ENCODE measurements at places on chromosomes 1 and 21. TPM values are rescaled to one million over a fixed set of nuclear protein-coding genes. Genes with fewer than 3 reads are reported as not detected.

Gene PFDN2
- total RNA-seq: 14.2 TPM

Gene RCC1
- total RNA-seq: 66.8 TPM

Gene MANEAL
- 3.8 TPM for total RNA-seq

Gene DPM3
- 55.7 TPM for total RNA-seq

Gene CYYR1
- 4.1 TPM for total RNA-seq

Gene AMY1C
- total RNA-seq: not detected

DNA sequence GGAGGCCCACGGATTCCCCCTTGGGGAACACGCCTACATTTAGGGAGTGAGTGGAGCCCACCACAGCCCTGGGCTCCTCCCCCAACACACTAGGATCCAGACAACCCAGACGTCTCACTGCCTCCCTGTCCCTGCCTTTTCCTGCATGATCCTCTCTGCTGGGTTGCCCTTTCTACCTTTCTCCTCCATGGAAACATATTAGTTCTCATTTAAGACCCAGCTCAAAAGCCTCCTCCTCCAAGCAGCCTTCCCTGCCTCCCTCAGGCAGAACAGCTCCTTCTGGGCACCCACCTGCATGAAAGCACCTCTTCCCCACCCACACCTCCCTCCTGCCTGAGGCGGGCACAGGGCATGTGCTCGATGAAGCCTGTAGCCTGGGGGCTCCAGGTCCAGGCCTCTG, 10.7 kb downstream of the COL8A2 start:
- H3K4me1 ChIP-seq: no peaks in the 10 kb centered on the region
- no peaks in the 10 kb centered on the region for H3K36me3 ChIP-seq
- peak; percentile 19 for DNase-seq
- no peak overlapping the region for H3K27ac ChIP-seq
- no peaks in the 10 kb centered on the region for H3K27me3 ChIP-seq
- no peak overlapping the region for H3K4me3 ChIP-seq

- no peaks in the 10 kb centered on the region for H3K36me3 ChIP-seq
- H3K27ac ChIP-seq: no peak overlapping the region
- no peaks in the 10 kb centered on the region for H3K27me3 ChIP-seq
- DNase-seq: no peak
- H3K4me1 ChIP-seq: no peaks in the 10 kb centered on the region
Observed at GRCh38 chr1:203985044-203985443, 87.9 kb upstream of the SOX13 start.

- H3K4me3 ChIP-seq: no peak overlapping the region
- H3K27ac ChIP-seq: no peak overlapping the region
- no peaks in the 10 kb centered on the region for H3K36me3 ChIP-seq
- no peak for DNase-seq
- no peaks in the 10 kb centered on the region for H3K4me1 ChIP-seq
Observed at GRCh38 chr1:234320549-234320948, 52.7 kb upstream of the COA6 start.

DNA sequence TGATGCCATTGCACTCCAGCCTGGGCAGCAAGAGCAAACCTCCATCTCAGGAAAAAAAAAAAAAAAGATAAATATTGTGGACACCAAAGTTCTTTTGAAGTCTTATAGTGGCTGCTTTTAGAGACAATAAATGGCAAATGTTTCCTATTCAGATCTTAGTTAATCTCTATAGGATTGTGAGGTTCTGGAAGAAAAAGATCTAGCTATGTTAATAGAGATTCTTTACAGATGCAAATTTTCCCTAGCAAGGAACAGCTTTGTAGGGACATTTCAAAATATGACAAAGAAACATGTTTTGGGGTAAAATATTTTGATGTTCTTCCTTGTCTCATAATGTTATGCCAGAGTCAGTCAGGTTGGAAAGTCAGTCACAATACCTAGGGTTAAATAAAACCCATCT, 24.5 kb upstream of the RCC2 start:
- no peak overlapping the region for H3K27ac ChIP-seq
- H3K36me3 ChIP-seq: no peaks in the 10 kb centered on the region
- no peaks in the 10 kb centered on the region for H3K27me3 ChIP-seq
- H3K4me1 ChIP-seq: no peaks in the 10 kb centered on the region
- no peak for DNase-seq

- H3K4me3 ChIP-seq: no peak overlapping the region
- no peaks in the 10 kb centered on the region for H3K4me1 ChIP-seq
- no peak overlapping the region for H3K27ac ChIP-seq
- no peak for DNase-seq
Observed at GRCh38 chr1:30134466-30135217, 588.7 kb downstream of the MATN1 start.

GRCh38 chr1:91552091-91552490, 51.4 kb downstream of the CDC7 start:
- no peak for DNase-seq
- no peak overlapping the region for H3K27ac ChIP-seq
- H3K27me3 ChIP-seq: no peaks in the 10 kb centered on the region
- H3K4me3 ChIP-seq: no peak overlapping the region
- no peaks in the 10 kb centered on the region for H3K36me3 ChIP-seq

DNA sequence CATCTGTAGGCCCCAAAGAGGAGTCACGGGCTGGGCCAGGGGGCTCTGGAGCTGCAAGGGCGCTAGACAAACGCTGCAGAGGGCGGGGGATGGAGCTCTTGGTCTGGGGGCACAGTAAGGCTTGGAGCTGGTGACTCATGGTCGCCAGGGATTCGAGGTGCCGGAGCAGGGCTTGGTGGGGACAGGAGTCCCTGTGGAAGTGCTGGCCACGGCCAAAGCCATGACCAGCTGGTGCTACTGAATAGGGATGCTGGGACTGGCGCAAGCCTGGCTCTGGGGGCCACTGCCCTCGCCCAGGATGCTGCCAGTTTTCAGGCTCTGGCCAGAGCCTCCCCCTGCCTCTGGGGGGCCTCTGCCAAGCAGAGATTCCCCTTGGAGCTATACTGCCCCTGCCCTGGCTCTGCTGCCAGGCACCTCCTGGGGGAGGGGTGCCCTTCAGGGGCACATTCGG, 25.2 kb downstream of the SPOCD1 start:
- no peak overlapping the region for H3K27ac ChIP-seq
- no peak overlapping the region for H3K4me3 ChIP-seq
- no peaks in the 10 kb centered on the region for H3K4me1 ChIP-seq
- H3K36me3 ChIP-seq: no peaks in the 10 kb centered on the region

DNA sequence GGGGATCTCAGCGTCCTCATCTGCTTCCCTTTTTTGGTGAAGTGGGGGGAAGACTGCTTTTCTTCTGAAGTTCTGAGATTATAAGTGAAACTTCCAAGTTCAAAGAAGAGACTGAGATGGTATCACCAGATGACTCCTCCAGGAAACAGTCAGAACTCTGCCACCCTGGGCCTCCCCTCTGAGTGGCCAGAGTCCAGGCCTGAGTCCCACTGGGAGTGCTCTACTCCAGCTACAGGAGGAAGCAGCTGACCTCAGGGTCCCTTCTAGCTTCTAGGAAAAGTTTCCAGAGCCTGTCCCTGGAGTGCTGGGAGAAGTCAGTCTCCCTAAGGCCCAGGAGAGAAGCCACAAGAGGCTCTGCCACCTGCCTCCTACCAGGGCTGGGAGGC, 104.7 kb downstream of the CASZ1 start:
- no peaks in the 10 kb centered on the region for H3K27me3 ChIP-seq
- H3K36me3 ChIP-seq: no peaks in the 10 kb centered on the region
- no peak overlapping the region for H3K4me3 ChIP-seq
- no peak for DNase-seq

DNA sequence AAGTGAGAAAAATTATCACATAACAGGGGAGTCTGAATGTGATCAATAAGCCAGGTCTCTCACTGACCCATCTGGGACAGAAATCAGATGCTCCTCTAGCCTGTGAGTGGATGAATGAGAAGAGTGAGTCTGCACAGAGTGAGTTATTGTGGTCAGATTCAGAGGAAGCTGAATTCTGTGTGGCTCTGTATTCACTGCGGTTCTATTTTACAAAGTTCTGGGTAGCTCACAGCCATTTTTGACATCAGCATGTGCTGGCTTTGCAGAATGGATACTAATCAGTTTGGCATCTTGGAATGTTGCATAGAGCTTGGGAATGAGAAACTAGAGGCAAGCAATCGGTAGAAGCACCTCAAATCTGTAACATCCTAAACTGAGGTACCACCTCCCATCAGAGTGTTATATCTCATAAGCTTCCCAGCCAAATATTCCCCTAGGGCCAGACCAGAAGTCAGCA, 3.8 kb downstream of the COLGALT2 start:
- H3K27me3 ChIP-seq: peaks cover 9% of the 10 kb centered on the region
- no peak for DNase-seq
- H3K4me3 ChIP-seq: no peak overlapping the region
- no peaks in the 10 kb centered on the region for H3K4me1 ChIP-seq

DNA sequence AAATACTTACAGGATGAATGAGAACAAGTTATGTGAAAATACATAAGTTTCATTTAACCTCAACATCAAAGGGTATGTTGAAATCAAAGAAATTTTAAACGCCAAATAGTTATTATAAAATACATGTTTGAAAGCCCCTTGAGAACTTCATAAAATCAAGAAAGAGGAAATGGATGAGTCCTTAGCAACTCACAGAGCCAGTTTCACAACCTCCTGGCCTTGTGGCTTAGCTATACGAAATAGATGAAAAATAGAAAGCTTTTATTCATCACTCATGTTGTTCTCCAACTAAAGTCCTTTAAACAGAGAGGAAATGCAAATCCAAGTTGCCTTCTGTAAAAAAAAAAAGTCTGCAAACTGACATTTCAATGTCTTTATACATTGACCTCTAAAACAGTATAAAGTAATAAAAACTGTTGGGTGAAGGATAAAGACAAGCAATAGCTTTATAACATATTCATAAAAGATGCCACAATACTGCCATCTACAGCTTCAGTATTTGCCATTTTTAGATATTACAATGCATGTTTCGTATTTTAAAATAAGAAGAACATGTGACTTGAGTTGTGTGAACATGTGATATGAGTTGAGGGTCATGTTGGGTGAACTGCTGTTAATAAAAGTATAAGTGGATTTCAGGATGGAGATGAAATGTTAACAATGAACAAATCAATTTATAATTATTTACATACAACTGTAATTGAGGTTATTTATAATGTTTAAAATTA, 847.8 kb downstream of the MRPL39 start:
- H3K4me3 ChIP-seq: no peak overlapping the region
- no peaks in the 10 kb centered on the region for H3K4me1 ChIP-seq
- no peak for DNase-seq
- no peaks in the 10 kb centered on the region for H3K27me3 ChIP-seq
- H3K27ac ChIP-seq: no peak overlapping the region

- peaks cover 42% of the 10 kb centered on the region for H3K4me1 ChIP-seq
- H3K4me3 ChIP-seq: peak overlapping the region; percentile 30
- peaks cover 12% of the 10 kb centered on the region for H3K36me3 ChIP-seq
- peak overlapping the region; percentile 81 for H3K27ac ChIP-seq
Observed at GRCh38 chr21:42527489-42528158, 14.0 kb downstream of the SLC37A1 start.

DNA sequence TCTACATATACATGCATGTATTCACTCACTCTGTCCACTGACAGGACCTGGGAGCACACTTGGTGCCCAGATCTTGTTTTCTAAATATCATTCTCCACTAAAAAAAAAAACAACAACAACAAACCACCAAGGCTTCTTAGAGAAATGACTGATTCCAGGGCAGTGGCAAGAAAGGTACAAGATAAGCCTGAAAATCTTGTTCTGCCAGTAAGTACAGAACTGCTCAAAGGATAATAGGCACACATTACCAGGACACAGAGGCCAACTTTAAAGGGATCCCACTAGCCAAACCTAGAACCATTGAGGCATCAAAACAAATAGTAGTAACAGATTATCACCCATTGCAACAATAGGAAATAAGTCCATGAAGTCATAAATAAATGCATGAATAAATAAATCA, 10.7 kb downstream of the HSD11B1 start:
- no peak for DNase-seq
- no peaks in the 10 kb centered on the region for H3K36me3 ChIP-seq
- H3K4me3 ChIP-seq: no peak overlapping the region
- H3K4me1 ChIP-seq: no peaks in the 10 kb centered on the region
- no peaks in the 10 kb centered on the region for H3K27me3 ChIP-seq

DNA sequence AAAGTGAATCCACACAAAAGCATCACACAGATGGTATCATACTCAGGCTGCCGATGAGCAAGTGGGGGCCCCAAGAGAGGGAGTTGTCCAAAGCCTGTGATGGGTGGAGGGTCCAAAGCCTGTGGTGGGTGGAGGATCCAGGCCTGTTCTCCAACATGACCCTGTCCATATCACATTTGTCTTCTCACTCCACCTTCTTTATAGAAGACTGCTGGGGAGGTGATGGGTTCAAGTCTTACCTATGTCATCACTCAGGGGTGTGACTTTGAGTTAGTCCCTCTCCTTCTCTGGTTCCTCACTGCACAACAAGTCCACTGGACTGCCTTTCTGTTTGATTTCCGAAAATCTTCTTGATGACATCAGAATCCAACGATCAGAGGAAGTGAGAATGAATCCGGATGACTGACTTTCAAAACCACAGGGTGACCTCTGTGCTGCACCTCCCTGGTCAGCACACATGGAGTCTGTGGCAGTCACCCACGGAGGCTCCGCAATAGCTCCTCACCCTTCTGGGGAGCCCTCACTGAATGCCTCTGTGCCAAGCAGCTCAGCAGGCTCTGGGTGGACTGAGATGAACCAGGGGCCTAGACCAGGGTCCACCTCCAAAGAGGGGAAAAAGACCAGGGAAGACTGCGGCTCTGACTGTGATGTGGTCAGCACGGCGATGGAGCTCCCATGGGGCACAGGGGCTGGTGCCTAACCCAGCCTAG, 166.8 kb downstream of the HIVEP3 start:
- no peak for DNase-seq
- H3K4me1 ChIP-seq: no peaks in the 10 kb centered on the region
- H3K4me3 ChIP-seq: no peak overlapping the region
- no peaks in the 10 kb centered on the region for H3K36me3 ChIP-seq
- no peak overlapping the region for H3K27ac ChIP-seq
- no peaks in the 10 kb centered on the region for H3K27me3 ChIP-seq

DNA sequence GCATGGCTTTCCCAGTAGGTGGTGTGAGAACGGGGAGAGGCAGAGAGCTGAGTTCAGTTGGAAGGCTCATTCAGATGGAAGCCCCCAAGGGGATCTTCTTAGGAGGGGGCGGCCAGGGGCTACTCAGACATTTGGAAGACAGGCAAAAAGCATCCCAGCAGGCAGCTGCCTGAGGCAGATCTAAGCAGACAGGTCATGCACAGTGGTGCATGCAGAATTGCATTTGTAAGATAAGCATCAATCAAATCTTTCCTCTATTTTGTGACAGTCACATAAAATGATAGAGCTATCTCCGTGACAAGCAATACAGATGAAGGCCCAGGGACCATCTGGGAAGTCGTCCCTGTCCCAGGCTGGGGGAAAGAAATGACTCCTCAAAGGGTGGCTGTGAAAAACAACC, 3.8 kb downstream of the RAB3B start:
- no peak overlapping the region for H3K4me3 ChIP-seq
- no peak overlapping the region for H3K27ac ChIP-seq
- DNase-seq: no peak
- no peaks in the 10 kb centered on the region for H3K36me3 ChIP-seq
- H3K27me3 ChIP-seq: no peaks in the 10 kb centered on the region

DNA sequence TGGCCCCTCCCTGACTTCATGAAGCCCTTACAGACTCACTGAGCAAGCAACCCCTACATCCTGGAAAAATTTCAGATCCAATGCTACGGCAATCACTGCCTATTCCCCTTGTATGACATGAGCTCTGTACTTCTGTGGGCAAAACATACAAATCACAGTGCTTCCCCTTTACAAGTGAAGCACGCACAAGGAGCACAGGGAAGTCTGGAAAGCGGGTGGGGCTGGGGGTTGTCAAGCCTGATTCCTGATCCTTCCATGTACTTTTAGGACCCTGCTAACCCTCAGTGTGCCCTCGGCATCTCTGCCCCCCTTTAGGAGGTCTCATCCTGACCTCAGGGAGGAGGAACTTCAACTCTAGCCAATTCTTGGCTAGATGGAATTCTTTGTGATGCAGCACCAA, 405.7 kb upstream of the POU3F1 start:
- H3K27me3 ChIP-seq: no peaks in the 10 kb centered on the region
- no peak overlapping the region for H3K4me3 ChIP-seq
- H3K36me3 ChIP-seq: no peaks in the 10 kb centered on the region

Data from Peyer's patch (tissue), 4 donors.